ENCODE measurements at places on chromosomes 2 and 18. TPM values are rescaled to one million over a fixed set of nuclear protein-coding genes. Genes with fewer than 3 reads are reported as not detected.

DNA sequence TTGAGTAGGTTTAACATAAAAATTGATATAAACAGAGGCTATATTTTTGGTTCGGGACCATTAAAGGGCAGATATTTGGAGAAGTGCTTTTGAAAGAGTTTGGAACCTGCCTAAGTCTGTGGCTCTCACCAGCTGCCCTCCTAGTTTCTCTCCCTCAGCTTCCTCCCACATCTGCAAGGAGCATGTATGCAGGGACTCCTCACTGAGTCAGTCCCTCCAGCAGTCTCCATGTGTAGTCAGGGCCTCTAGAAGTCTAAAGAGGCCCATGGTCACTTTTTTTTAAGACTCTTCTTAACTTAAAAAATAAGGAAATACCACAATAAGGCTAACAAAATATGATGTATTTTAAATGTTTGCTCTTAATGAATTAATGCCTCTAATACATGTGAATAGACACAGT, 220.0 kb upstream of the TANK start:
- DNase-seq, result no peak

- DNase-seq, result no peak
Observed at GRCh38 chr2:152694161-152694661, 23.1 kb downstream of the PRPF40A start.

- no peak for DNase-seq
Observed at GRCh38 chr18:79457239-79457638, 61.5 kb downstream of the NFATC1 start.

DNA sequence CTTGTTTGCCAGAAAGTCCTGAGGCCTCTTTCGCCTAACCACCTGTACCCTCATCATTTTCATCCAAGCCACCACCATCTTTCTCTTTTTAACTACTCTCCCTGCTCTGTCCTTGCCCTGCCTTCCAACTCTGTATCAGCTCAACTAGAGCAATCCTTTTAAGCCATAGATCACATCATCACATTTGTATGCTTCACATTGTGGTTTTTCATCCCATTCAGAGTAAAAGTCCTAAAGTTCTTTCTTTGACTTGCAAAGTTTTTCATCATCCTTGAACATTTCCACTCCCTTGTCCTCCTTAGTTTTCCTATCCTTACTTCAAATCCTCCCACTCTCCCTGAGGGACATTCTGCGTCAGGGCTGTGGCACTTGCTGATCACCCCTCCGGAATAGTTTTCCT, 73.9 kb downstream of the SLC39A10 start:
- DNase-seq, result no peak

DNA sequence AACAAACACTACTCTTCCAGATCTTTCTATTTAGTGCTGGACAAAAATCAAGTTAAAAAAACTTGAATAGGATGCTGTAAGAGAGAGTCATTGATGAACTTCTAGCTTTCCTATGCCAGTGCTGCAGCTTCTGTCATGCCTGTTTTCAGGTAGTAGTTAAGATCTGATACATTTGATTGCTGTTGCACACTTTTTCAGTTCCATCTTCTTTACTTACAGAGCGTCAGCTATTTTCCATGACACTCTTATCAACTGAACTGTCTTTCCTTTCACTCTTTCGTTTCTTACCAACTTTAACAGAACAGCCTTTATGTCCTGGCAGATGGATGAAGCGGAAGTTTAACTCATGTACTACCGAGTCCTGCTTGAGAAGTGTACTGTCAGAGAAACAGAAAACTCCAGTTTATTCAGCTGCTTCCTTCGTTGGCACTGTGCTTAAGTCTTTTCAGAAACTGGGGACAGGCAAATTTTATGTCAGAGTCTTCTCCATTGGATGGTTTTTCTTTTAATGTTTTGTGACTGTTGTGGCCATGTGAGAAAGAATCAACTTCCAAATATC, 145.9 kb upstream of the KLHL14 start:
- DNase-seq, result no peak

DNA sequence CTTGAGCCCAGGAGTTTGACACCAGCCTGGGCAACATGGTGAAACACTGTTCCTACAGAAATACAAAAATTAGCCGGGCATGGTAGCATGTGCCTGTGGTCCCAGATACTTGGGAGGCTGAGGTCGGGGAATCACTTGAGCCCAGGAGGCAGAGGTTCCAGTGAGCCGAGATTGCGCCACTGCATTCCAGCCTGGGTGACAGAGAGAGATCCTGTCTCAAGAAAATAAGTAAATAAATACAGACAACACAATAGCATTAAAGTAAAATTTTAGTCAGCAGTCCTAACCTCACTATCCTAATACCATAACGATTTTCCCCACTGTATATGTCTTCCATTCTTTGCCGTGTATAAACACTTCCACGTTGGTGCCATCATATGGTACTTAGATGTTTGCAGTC, 83.0 kb upstream of the MBOAT2 start:
- DNase-seq, result no peak

The ITPRIPL1 gene
- total RNA-seq, result 7.6 TPM

The DSEL gene
- total RNA-seq, result 28.7 TPM

The TDRD15 gene
- 0.84 TPM for total RNA-seq

GRCh38 chr2:32611366-32611765, 16.5 kb upstream of the TTC27 start:
- DNase-seq, result no peak

The SFXN5 gene
- 5.1 TPM for total RNA-seq

DNA sequence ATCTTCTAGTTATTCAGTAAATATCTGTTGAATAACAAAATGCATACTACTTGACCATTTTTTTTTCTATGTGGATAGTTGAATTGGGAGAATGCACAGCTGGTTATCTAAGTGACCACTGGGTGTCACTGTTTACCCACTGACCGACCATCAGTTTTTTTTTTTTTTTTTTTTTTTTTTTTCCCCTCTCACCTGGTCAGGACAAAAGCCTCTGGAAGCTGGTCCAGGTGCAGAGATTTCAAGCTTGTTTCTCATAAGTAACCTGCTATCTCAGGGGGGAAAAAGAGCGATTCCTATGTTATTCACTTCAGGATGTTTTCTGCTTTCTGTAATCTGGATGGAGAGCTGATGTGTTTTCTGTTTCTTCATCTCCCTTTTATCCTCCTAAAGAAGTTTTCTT, 256.0 kb downstream of the DCDC2C start:
- no peak for DNase-seq

GRCh38 chr2:53969285-53969967, 1.4 kb downstream of the PSME4 start:
- no peak for DNase-seq

DNA sequence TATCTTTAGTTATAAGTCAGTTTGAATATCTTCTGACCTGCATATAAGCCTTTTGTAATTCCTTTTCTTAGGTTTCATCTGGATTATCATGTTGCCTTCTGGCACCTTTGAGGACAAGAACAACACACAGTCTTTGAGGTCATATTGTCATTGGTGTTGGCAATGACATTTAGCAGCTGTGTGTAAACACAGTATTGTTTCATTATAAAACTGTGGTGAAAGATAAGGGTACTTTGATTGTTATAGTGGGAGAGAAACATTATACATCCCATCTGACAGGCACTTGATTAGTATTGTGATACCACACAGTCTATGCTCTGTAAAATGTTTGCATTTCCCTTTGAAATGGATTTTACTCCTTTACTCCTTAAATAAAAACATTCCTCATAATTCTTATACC, 313.5 kb downstream of the RPRM start:
- DNase-seq, result no peak

DNA sequence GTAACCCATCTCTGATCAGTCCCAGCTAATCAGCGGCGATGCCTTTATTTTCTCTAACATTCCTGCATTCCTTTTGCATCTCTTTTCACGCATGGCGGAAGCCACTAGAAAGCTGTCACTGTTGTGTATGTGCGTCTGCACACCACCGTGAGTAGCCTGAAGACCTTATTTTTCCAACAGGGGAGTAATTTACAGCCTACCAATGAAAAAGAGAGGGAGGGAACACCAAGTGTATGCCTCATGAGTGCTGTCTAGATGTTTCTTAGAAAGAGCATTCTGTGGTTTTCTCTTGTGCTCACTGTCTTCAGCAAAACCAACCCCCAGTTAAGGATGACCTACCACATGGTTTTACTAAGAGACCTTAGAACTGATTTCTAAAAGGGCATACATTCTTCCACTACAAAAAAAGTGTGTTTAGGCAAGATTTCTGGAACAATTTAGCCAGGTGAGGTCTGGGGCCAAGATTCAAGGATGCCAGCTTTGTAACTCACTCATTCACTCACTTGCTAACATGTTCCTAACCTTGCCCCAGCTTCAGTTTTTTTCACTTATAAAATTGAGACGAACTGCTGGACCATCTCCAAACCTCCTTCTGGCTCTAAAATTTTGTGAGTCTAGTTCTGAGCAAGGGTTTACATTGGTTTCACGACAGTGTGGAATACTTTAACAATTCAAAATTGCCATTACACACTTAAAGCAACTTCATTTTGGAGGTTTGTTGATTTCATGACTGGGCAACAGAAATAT, 51.4 kb downstream of the BCL2 start:
- DNase-seq, result no peak

Measured in omental fat pad (tissue), 4 donors.